ENCODE measurements at places on chromosomes 2 and 18. TPM values are rescaled to one million over a fixed set of nuclear protein-coding genes. Genes with fewer than 3 reads are reported as not detected.

- H3K27ac ChIP-seq, result no peak overlapping the region
- H3K4me1 ChIP-seq, result no peaks in the 10 kb centered on the region
- no peak overlapping the region for H3K4me3 ChIP-seq
- peak; percentile 39 for DNase-seq
- H3K36me3 ChIP-seq, result no peaks in the 10 kb centered on the region
Observed at GRCh38 chr2:2743164-2743571, 412.1 kb upstream of the MYT1L start.

DNA sequence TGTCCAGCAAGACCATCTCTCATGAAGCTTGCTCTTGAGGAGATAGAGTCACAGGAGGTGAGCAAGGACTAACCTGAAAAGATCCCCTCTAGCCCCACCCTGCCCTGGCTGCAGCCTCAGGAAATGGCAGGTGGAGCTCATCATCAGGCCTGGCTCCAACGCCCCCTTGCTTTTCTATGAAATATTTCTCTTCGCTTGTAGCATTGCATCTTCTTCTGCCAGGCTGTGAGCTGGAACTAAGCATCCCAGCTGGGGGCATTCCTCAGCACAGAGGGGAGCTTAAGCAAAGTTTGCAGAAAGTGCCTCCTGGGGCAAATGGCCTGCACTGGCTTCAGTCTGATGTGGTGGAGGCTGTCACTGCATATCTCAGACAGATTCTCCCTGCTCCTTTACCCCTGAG, 90.1 kb upstream of the LGALSL start:
- no peaks in the 10 kb centered on the region for H3K27me3 ChIP-seq
- H3K4me3 ChIP-seq, result no peak overlapping the region
- no peaks in the 10 kb centered on the region for H3K36me3 ChIP-seq
- H3K27ac ChIP-seq, result no peak overlapping the region

Gene BCL2
- total RNA-seq, result 18.5 TPM

Gene CCBE1
- 0.99 TPM for total RNA-seq
